ENCODE measurements at places on chromosomes 1 and 21. TPM values are rescaled to one million over a fixed set of nuclear protein-coding genes. Genes with fewer than 3 reads are reported as not detected.

DNA sequence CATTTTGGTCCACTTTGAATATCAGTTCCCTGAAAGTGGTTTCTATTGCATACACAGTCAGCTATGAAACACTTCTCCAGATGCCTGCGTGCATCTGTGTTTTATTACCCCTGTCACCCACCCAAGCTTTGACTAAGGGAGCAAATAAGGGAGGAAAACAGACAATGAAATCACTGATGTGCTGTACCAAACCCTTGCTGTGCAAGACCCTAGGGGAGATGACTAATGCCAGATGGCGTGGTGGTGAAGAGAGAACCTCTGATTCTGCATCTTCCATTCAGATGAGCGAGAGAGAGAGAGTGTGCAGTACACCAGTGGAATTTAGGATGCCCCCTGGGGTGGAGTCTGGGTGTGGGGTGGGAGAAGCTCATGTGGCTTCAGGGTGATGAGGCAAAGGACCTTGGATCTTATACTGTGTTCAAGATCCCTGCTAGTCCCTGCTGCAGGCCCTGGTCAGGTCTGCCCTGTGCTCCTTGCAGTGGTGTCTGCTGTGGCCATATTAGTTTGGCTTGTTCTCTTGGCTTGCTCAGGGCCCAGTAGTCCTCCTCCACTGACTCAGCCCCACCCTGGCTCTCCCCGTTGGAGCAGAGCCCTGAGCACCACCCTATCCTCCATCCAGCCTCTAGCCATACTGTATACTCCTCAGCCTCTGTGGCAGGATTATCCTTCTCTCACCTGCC, 18.5 kb downstream of the CLCA1 start:
- peaks cover 10% of the 10 kb centered on the region for H3K27me3 ChIP-seq
- no peak overlapping the region for H3K4me3 ChIP-seq
- no peaks in the 10 kb centered on the region for H3K36me3 ChIP-seq
- no peak for DNase-seq
- H3K27ac ChIP-seq = no peak overlapping the region

The PCAT6 gene
- 0.61 TPM for total RNA-seq

The OLIG2 gene
- total RNA-seq = not detected

The CAPN9 gene
- not detected for total RNA-seq

The LIN28A gene
- total RNA-seq = not detected

GRCh38 chr1:171644805-171645483, 7.5 kb downstream of the MYOC start:
- H3K4me1 ChIP-seq = peaks cover 10% of the 10 kb centered on the region
- peaks cover 9% of the 10 kb centered on the region for H3K27me3 ChIP-seq
- no peak overlapping the region for H3K4me3 ChIP-seq
- no peaks in the 10 kb centered on the region for H3K36me3 ChIP-seq

The RC3H1 gene
- 41.7 TPM for total RNA-seq

The PKP1 gene
- not detected for total RNA-seq

The PTPN14 gene
- 0.08 TPM for total RNA-seq

DNA sequence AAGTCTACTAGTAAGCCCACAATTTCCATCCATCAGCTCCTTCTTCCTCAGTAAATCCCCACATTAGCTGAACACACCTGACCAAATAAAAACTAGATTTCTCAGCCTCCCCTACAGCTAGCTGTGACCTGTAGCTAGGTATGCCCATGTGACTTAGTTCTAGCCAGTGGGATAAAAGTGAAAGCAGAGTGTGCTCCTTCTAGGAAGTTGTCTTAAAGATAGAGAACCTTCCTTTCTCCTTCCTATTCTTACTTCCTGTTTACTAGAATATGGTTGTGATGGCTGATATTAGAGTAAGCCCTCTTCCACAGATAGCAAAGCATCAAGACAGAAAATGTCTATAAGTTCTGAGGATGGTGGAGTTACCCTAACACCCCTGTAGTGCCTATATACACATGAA, 67.0 kb downstream of the PIK3R3 start:
- H3K27me3 ChIP-seq = no peaks in the 10 kb centered on the region
- H3K4me1 ChIP-seq = peaks cover 19% of the 10 kb centered on the region

- no peak overlapping the region for H3K27ac ChIP-seq
- H3K4me3 ChIP-seq = no peak overlapping the region
- DNase-seq = no peak
- no peaks in the 10 kb centered on the region for H3K36me3 ChIP-seq
These were observed 18.1 kb upstream of the MYOG start for GRCh38 chr1:203103829-203104495.

GRCh38 chr1:109770331-109771095, 6.8 kb upstream of the EPS8L3 start:
- DNase-seq = peak; percentile 11
- peaks cover 1% of the 10 kb centered on the region for H3K27me3 ChIP-seq
- peaks cover 8% of the 10 kb centered on the region for H3K4me1 ChIP-seq

GRCh38 chr1:185645686-185646085, 88.5 kb upstream of the HMCN1 start:
- no peak overlapping the region for H3K4me3 ChIP-seq
- H3K36me3 ChIP-seq = peaks cover 36% of the 10 kb centered on the region
- H3K27me3 ChIP-seq = no peaks in the 10 kb centered on the region

The FTCD gene
- 1.3 TPM for total RNA-seq

DNA sequence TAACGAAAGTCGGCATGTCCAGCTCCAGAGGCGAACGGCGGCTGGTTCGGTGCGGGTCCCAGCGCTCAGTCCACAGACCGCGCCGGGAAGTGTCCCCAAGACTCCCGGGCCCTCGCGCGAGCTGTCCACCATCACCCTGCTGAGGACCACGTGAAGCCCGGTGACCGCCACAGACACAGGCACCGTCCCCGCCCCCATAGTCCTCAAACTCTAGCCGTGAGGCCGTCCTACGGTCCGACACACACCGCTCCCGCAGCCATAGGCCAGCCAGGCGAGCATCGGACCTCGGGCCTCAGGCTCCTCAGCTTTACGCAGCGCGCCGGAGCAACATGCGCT, 535 bp downstream of the SETD4 start:
- H3K36me3 ChIP-seq = peaks cover 17% of the 10 kb centered on the region
- no peaks in the 10 kb centered on the region for H3K27me3 ChIP-seq
- peak overlapping the region; percentile 90 for H3K4me3 ChIP-seq
- peaks cover 18% of the 10 kb centered on the region for H3K4me1 ChIP-seq

The OR2L13 gene
- total RNA-seq = not detected

DNA sequence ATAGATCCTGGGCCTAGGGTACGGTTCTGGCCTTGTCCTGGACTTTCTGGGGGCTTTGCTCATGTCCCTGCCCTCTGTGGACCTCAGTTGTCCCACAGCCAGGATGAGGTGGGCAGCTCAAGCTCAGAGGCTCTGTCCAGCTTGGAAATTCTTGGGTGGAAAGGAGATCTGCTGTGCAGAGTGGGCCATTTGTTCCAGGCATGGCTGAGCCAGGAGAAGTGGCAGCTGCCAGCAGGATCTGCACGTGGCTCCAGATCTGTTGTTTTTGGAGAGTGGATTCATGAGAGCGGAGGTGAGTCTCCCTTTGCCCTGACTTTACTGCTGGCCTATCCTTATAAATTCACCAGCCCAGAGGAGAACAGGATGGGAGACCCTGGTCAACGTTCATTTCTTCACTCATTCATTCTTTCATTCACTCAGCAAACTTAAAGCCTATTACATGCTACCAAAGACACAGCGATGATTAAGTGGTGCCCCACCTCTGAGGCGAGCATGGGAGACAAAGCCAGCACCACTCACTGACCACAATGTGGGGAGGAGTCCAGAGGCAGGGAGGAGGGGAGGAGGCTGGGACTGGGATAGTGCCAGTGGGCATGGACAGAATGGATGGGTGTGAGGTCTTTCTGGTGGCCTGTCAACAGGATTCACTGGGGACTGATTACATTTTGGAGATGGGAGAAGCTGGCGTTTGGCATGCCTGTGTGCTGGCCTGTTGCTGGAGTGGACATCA, 205.1 kb downstream of the TRABD2B start:
- H3K36me3 ChIP-seq = no peaks in the 10 kb centered on the region
- H3K4me1 ChIP-seq = no peaks in the 10 kb centered on the region
- DNase-seq = no peak
- H3K27me3 ChIP-seq = no peaks in the 10 kb centered on the region
- H3K4me3 ChIP-seq = no peak overlapping the region

- no peak overlapping the region for H3K4me3 ChIP-seq
- H3K36me3 ChIP-seq = no peaks in the 10 kb centered on the region
- no peak for DNase-seq
- H3K27me3 ChIP-seq = no peaks in the 10 kb centered on the region
- H3K4me1 ChIP-seq = no peaks in the 10 kb centered on the region
- H3K27ac ChIP-seq = no peak overlapping the region
These were observed 79.2 kb downstream of the TYW3 start for GRCh38 chr1:74812180-74812541.

DNA sequence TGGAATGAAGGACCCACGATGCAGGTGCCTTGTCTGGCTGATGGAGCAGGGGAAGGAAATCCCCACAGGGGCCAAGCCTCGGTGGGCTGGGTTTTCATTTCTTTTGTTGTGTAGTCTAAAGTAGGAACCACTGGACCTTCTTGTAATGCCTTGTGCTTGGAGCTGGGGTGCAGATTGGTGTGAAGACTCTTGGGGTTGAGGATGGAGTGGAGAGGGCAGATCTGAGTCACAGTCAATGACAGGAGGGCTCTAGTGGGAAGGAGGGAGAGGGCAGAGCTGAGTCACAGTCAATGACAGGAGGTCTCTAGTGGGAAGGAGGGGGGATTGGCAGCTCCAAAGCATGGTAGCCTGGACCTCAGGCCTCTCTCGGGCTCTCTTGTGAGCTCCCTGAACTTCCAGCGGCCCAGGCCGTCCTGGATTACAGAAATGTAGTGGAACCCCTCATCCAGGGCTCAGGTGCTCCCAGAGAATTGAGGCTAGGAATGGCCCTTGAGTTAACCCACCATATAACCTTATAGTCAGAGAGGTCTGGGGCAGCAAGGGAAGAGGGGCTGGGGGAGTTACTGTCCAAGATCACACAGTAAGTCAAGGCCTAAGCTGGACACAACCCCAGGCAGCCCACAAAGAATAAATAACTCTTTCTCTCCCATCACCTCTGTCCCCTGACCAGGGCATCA, 313.8 kb downstream of the MATN1 start:
- H3K27me3 ChIP-seq = no peaks in the 10 kb centered on the region
- no peak overlapping the region for H3K27ac ChIP-seq
- peak; percentile 12 for DNase-seq
- H3K36me3 ChIP-seq = no peaks in the 10 kb centered on the region
- H3K4me1 ChIP-seq = no peaks in the 10 kb centered on the region
- no peak overlapping the region for H3K4me3 ChIP-seq

- H3K27ac ChIP-seq = no peak overlapping the region
- H3K4me3 ChIP-seq = no peak overlapping the region
- DNase-seq = no peak
- H3K36me3 ChIP-seq = no peaks in the 10 kb centered on the region
- H3K4me1 ChIP-seq = peaks cover 10% of the 10 kb centered on the region
These were observed 565.1 kb downstream of the NPHP4 start for GRCh38 chr1:5427026-5427613.

- no peak for DNase-seq
- no peaks in the 10 kb centered on the region for H3K27me3 ChIP-seq
These were observed 7.6 kb upstream of the MX1 start for GRCh38 chr21:41418393-41418792.

- peaks cover 2% of the 10 kb centered on the region for H3K27me3 ChIP-seq
- peak overlapping the region; percentile 5 for H3K27ac ChIP-seq
- no peak overlapping the region for H3K4me3 ChIP-seq
- peaks cover 17% of the 10 kb centered on the region for H3K4me1 ChIP-seq
These were observed 390 bp upstream of the S100A9 start for GRCh38 chr1:153357076-153357852.

DNA sequence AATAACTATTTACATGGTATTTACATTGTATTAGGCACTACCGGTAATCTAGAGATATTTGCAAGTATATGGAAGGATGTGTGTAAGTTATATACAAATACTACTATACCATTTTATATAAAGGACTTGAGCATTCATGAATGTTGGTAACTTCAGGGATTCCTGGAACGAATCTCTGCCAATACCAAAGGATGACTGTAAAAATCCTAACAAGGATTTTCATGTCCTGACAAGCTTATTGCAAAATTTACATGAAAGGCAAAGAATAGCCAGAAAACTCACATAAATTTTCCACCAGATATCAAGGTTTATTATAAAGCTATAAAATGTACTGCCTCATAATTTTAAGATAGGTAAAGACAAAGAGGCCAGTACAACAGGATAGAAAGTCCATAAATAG, 325.2 kb upstream of the NRIP1 start:
- H3K36me3 ChIP-seq = no peaks in the 10 kb centered on the region
- H3K4me1 ChIP-seq = no peaks in the 10 kb centered on the region
- no peak for DNase-seq
- H3K27me3 ChIP-seq = peaks cover 4% of the 10 kb centered on the region

GRCh38 chr1:158454537-158454936, 7.1 kb upstream of the OR10K1 start:
- no peak overlapping the region for H3K27ac ChIP-seq
- H3K4me1 ChIP-seq = no peaks in the 10 kb centered on the region
- no peaks in the 10 kb centered on the region for H3K36me3 ChIP-seq
- no peak for DNase-seq

- H3K27me3 ChIP-seq = no peaks in the 10 kb centered on the region
- H3K27ac ChIP-seq = no peak overlapping the region
- H3K4me1 ChIP-seq = peaks cover 4% of the 10 kb centered on the region
These were observed 20.8 kb downstream of the ACADM start for GRCh38 chr1:75745276-75745675.

The CRYAA gene
- total RNA-seq = not detected

The PLPPR5 gene
- total RNA-seq = not detected

- no peak overlapping the region for H3K27ac ChIP-seq
- no peaks in the 10 kb centered on the region for H3K36me3 ChIP-seq
- peaks cover 1% of the 10 kb centered on the region for H3K27me3 ChIP-seq
- no peak for DNase-seq
- no peak overlapping the region for H3K4me3 ChIP-seq
These were observed 352.1 kb downstream of the MATN1 start for GRCh38 chr1:30371179-30371788.

DNA sequence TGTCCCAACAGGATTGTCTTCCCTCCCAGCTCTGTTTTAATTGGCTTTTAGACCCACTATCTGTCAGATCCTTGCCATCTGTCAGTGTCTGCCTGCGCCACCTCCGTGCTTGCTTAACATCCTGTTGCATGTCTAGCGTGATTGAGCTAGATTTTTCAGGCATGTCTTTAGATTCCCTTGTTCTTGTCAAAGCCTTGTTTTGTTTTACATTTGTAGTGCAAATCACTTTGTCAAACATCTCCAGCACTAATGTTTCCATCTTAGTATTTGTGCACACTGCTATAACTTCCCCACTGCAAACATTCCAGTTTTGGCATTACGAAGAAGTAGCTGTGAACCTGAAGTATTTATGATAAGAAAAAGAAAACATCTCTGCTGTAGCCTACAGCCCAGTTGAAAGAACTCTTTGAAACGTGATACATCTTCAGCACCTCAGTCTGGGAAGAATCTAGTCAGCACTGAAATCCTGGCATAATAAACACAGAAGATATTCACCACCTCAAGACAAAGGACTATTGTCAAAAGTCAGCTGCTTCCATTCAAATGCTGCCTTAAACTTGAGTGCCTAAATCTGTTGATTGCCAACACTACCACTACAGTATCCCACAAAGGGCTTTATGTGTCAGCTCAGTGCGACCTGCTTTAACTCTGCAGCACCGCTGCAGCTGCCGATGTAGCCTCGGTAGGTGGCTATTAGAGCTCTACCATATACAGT, 105.0 kb downstream of the FNBP1L start:
- DNase-seq = no peak
- peaks cover 6% of the 10 kb centered on the region for H3K4me1 ChIP-seq
- peaks cover 24% of the 10 kb centered on the region for H3K27me3 ChIP-seq
- no peaks in the 10 kb centered on the region for H3K36me3 ChIP-seq
- H3K4me3 ChIP-seq = no peak overlapping the region

The NHLH1 gene
- 0.33 TPM for total RNA-seq

The FAM72D gene
- 11.6 TPM for total RNA-seq

GRCh38 chr21:37593015-37593414, 226.4 kb downstream of the DYRK1A start:
- no peak overlapping the region for H3K27ac ChIP-seq
- no peaks in the 10 kb centered on the region for H3K36me3 ChIP-seq
- no peak for DNase-seq
- no peaks in the 10 kb centered on the region for H3K27me3 ChIP-seq
- H3K4me3 ChIP-seq = no peak overlapping the region
- H3K4me1 ChIP-seq = peaks cover 4% of the 10 kb centered on the region

The DLGAP3 gene
- 0.45 TPM for total RNA-seq

The ENAH gene
- total RNA-seq = not detected

The LMX1A gene
- total RNA-seq = not detected

All from activated naive CD8-positive, alpha-beta T cell treated with anti-CD3 and anti-CD28 coated beads, Interleukin-2, amount 10 ng/mL, durations not matched to agents 7 days and 5 days (primary cell).